Epithelial cell of proximal tubule (primary cell): ENCODE measurements at places on chromosomes 1 and 21. TPM values are rescaled to one million over a fixed set of nuclear protein-coding genes. Genes with fewer than 3 reads are reported as not detected.

DNA sequence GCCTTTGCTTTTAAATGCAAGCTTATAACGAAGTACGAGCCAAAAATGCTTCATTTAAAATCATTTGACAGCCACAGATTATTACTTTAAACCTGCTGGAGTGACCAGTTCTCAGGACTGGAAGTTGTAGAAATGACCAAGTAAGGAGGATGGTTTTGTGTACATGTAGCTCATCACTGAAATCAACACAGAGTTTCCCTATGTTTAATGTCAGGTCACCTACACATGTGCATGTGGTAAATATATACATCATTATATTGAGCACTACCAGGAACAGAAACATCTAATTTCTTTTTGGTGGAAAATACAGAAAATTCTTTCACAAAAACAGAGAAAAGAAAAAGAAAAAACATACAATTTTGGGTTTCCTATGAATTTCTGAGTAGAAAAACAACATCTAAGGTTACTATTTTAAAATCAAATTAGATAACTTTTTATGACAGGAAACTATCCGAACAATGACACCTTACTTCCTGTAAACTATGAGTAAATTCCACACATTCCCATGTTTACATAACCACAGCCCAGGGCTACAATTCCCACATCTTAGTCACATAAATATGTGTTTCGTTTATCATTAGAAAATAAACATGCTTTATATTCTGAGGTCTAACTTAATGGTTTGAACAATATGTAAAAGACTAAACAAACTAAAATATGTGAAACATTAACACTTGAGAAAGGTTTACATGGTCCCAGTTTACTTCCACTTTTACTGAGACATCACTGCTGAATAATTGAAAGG, 73.6 kb downstream of the ZNF281 start:
- no peak for DNase-seq

GRCh38 chr1:37945743-37946702, 830 bp downstream of the INPP5B start:
- DNase-seq, result no peak

DNA sequence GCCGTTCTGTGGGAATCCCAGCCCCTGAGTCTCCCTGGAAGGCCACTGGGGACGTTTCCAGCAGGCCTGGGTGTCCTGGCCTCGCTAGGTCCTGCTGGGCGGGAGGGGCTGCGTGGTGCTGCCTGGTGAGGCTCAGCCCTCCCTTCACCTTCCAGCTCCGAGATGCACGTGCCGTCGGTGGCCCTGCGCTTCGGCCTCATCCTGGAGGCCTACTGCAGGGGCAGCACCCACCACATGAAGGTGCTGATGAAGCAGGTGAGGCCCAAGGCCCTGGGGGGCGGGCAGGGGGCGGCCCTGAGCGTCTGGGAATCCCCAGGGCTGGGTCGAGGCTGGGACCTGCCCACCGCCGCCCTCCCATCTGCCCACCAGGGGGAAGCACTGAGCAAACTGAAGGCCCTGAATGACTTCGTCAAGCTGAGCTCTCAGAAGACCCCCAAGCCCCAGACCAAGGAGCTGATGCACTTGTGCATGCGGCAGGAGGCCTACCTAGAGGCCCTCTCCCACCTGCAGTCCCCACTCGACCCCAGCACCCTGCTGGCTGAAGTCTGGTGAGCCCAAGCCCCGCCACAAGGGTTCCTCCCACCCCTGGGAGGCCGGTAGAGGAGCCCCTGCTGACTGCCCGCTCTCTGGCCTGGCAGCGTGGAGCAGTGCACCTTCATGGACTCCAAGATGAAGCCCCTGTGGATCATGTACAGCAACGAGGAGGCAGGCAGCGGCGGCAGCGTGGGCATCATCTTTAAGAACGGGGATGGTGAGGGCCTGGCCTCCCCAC, 70.3 kb downstream of the PIK3CD start:
- no peak for DNase-seq

GRCh38 chr1:185540295-185540694, 193.9 kb upstream of the HMCN1 start:
- no peak for DNase-seq

- peak; percentile 10 for DNase-seq
These were observed 19.8 kb upstream of the MUTYH start for GRCh38 chr1:45359882-45360513.

- no peak for DNase-seq
These were observed 115.1 kb downstream of the ETS2 start for GRCh38 chr21:38920631-38921398.

MXRA8 gene
- total RNA-seq, result 43.2 and 137 TPM in 2 replicates

SLC9C2 gene
- total RNA-seq, result not detected in 2 replicates

DNA sequence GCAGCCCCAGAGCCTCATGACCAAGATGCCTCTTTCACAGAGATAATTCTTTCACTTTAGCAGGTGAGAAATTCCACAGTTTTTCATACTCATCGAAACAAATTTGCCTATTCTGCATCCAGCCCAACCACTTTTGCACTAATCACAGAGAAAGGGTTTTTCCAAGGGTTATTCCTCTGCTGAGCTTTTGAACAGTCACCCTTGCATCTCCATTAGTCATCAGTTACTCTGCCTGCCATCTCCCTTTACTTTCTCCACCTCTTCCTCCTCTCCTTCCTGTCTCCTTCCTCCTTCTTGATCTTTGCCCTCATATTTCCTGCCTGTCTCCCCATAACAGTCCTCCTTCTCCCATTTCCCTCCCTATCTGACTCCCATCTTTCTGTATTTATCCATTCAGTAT, 43.9 kb downstream of the FH start:
- no peak for DNase-seq

DNA sequence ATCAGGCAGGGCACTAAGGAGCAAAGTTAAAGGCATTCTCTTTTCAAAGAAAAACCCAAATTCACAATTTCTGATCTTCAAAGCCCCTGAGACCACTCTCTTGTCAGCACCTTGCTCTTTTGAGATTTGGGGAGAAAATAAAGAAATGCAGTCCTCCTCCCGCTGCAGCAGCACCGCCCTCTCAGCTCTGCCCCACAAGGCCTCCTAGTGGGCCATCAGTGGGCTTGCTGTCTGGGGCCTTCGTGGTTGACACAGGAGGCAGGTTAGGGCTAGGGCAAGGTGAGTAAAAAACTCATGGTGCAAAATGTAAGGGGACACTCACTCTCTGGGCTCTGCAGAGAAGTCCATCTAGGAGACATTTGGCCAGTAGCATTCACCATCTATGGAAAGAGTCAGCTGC, 67.4 kb upstream of the CTTNBP2NL start:
- DNase-seq, result no peak

DNA sequence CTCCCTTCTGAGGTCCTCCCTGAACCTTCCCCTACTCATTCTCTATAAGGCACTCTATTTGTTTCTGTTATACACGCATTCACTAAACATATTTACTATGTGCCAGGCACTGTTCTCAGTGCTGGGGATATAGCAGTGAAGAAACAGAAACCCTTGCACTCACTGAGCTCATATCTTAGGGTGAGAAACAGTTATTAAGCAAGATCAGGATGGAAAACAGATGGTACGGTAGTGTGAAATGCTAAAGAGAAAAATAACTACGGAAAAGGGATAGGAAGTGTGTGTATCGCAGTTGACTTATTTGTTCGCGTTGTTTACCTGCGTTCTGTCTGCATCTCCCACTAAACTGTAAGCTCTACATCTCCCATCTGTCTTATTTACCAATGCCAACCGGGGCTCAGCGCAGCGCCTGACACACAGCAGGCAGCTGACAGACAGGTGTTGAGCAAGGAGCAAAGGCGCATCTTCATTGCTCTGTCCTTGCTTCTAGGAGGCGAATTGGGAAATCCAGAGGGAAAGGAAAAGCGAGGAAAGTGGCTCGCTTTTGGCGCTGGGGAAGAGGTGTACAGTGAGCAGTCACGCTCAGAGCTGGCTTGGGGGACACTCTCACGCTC, 572 bp downstream of the CYB5RL start:
- DNase-seq, result no peak

CD53 gene
- not detected in 2 replicates for total RNA-seq

LRRC47 gene
- 36.4 and 38.9 TPM in 2 replicates for total RNA-seq

CHI3L2 gene
- not detected in 2 replicates for total RNA-seq

DNA sequence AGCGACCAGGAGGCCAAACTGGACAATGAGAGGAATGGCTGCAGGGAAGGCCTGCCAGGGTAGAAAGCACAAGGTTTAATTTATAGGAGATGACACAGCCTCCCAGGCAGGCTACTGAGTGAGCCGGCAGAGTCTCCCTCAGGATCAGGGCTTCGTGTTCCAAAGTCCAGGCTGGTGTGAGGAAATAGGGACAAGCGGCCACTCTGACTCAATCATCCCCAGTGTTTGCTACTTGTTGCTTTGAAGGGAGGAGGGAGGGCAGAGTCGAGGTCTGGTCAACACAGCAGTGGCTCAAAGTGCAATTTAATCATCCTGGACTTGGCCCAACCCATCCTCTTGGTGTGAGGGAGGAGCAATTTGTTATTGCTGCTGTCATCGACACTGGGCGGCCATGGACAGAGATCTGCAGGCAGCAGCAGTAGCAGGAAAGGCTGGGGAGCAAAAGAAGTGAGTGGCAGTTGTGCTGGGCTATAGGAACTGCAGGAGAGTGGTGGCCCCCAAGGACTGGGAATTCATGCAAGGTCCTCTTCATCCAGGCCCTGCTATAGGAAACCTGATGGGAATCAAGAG, 27.5 kb downstream of the TBX15 start:
- DNase-seq, result peak; percentile 95

C1orf185 gene
- not detected in 2 replicates for total RNA-seq

OR2T11 gene
- not detected in 2 replicates for total RNA-seq

ANKRD34A gene
- total RNA-seq, result 0.06 and 0.14 TPM in 2 replicates

DNA sequence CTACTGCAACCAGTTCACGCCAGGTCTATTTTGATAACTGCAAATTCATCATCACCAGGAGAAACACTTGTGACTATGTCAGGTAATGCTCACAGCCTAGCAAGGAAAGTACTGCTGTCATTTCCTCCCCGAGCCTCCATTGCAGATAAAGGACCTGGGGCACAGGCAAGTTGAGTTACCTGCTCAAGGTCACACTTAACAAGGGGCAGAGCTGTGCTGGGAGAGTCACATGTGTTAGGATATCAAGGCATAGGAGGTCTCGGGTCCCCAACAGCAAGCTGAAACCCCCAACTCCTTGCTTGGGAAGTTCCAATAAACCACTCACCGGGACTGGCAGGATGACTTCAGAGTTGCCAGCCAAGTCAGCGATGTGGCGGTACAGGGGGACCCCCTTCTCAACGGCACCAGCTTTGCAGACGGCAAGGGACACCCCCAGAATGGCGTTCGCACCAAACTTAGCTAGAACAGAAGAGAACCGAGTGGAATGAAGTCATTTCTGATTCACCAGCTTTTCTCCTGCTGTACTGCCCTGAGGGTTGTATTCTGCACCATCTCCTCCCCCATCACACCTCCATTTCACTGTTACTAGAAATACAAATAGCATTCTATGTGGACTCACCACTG, 11.6 kb downstream of the ENO1 start:
- DNase-seq, result no peak

IER5 gene
- total RNA-seq, result 20.5 and 43.0 TPM in 2 replicates

DNA sequence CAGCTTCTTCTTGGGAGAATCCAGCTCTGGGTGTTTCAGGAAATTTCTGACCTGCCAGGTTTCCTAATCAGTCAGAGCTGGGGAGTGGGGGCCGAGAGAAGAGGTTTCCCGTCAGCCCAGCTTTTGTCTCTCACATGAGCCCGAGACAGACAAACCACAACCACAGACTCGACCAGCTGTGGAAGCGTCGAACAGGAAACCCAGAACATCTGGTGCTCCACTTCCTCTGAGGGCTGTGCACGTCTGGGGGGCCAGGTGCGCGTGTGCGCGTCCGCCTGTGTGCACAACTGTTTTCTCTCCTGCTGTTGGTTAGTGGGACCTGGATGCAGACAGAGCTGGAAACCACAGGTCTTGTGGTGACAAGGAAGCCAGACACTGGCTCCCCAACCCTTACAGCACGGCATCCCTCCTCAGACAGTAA, 113.0 kb upstream of the SLC25A33 start:
- no peak for DNase-seq

GRCh38 chr1:64935551-64936155, 30.7 kb downstream of the JAK1 start:
- no peak for DNase-seq

GRCh38 chr1:203675596-203676347, 49.1 kb downstream of the ATP2B4 start:
- DNase-seq, result no peak

DNA sequence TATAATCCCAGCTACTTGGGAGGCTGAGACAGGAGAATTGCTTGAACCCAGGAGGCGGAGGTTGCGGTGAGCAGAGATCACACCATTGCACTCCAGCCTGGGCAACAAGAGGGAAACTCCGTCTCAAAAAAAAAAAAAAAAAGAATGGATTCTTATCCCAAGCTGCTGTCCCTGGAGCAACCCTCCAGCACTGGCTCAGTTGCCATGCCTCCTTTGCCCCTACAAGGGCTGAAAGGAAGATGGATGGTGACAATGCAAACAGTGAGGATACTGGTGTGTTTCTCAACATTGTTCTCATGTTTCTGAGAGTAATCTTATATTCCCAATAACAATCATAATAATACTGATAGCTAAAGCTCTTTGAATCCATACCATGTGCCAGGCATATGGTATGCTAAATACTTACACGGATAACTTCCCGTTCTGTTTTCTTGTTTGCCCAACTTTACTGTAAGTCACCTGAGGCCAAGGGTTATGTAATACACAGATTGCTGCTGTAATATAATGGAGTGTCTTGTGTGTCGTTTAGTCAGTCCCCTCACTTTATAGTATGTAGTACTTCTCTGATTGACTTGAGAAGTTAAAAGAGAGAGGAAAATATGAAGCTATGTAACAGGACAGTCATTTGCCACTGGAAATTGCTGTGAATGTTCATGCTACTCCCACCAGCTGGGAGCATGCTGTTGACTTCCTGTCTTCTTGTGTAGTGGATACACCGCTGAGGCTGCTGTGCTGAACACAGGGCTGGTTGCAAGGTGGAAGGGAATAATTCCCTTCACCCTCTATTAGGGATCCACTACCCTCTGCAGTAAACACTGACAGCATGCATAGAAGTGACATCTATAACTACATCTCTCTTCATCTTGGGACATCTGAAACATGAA, 153.6 kb downstream of the CNIH3 start:
- DNase-seq, result no peak

OR10J1 gene
- total RNA-seq, result not detected in 2 replicates

DNA sequence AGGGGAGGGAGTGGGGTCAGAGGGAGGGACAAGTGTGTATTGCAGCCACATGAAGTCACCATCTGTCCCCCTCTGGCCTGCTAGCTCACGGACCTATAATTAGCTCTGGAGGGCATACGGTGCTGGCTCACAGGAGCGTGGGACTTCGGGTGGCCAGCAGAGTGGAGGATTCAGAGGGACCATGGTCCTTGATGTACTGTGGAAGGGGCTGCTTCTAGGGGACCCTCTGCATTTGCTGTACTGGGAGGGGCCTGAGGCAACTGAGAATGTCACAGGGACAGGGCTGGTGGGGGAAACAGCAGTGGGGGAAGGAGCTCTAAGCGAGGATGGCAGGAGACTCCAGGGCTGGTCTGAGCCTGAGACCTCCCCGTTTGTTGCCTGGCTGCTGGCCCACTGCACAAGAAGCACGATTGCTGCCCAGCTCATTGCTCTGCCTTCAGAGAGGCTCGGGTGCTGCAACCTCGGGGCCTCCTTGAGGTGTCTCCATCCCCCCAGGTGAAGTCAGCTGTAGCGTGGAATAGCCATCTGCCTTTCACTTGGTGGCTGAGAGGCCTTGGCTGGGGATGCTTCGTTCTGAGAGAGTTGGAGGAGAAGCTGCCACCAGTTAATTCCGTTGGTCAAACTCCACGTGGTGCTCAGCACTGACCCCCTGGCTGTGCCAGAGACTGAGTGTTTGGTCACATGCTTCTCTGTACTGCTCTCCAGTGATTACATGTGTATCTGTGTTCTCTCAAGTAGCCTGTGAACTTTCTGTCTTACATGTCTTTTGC, 2.7 kb downstream of the PPFIA4 start:
- no peak for DNase-seq
